Urothelium cell line (cell line): ENCODE measurements at places on chromosomes 3 and 15.

GRCh38 chr15:50095938-50096821, 22.9 kb downstream of the ATP8B4 start:
- no peak for DNase-seq

DNA sequence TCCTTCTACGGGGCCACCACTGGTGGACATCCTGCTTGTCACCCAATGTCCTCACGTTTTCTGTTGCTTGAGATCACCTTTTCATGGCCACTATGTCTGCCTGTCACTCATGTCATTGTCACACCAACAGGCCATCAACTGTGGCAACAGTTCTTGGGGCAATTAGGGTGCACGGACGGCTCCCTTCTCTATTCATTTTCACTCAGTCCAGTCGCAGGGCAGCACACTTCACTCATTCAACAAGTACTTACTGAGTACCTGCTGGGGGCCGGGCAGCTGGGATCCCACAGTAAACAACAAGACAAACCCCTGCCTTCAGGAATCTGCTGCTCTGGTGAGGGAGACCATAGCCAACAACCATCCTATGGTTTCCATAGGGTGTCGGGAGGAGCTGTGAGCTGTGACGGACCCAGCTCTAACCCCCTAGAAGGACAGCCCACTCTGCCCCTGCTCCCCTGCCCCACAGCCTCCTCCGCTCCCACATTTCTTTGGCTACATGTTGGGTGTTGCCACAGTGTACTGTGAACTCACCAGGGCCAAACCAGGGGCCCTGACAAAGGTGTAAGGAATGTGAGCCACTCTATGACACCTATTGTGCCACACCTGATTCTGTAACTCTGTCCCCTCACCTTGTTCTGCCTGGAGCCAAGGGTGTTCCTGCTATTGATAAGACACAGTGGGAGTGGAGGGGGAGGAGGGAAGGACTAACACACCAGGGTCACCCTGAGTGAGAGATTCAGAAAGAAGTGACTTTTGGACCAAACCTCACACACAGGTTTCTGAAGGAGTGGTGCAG, 1.9 kb downstream of the VILL start:
- DNase-seq, result no peak

GRCh38 chr15:88878720-88879184, 16.6 kb downstream of the HAPLN3 start:
- DNase-seq, result peak; percentile 76

DNA sequence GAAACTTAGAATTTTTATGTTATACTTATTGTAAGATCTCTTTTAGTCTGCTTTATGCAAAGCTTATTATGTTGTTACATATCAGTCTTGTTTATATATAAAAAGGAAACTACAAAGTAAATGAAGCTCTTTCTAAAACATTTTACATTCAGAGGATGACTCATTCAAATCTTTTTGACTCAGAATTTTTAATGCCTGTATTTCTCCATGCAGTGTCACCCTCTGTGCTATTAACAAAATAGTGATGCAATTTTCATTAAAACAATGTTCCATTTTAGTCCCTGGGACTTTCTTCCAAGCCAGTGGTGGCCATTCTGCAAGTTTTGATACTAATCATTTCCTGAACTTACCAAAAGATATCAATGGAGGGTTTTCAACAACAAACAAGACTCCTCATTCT, 216.1 kb downstream of the NAALADL2 start:
- no peak for DNase-seq

GRCh38 chr15:78072080-78072892, 5.2 kb downstream of the TBC1D2B start:
- DNase-seq, result no peak

DNA sequence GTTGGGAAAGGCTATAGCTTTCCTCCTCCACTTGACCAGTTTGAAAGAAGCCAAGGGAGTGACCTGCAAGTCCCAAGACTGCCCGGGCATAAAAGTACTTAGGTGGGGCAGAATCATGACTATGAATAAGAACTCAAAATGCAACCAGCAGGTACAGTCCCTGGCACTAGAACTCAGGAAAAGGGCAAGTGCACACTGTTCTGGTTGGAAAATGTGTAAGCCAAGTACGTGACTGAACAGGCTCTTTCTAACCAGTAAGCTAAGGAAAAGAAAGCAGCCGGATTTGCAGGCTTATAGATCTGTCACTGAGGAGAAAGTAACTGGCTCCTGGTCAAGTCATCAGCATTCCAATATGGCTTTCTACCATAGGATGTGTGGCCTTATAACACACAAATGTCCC, 101.2 kb upstream of the SLC4A7 start:
- no peak for DNase-seq

DNA sequence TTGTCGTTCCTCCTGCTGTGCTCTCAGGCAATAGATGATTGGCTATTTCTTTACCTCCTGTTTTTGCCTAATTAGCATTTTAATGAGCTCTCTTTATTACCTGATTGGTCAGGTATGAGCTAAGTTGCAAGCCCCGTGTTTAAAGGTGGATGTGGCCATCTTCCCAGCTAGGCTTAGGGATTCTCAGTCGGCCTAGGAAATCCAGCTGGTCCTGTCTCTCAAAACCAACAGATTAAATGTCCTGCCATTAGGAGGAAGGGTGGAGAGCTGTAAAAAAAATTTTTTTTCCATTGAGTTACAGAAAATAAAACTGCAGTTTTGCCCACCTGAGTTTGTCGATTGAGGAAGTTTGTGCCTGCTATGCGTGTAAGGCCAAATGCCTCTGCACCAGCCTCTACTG, 5.4 kb upstream of the ACSBG1 start:
- DNase-seq, result no peak

- no peak for DNase-seq
Observed at GRCh38 chr15:52094811-52095584, 17.6 kb downstream of the BCL2L10 start.

GRCh38 chr3:46990573-46991374, 11.3 kb downstream of the NBEAL2 start:
- no peak for DNase-seq

DNA sequence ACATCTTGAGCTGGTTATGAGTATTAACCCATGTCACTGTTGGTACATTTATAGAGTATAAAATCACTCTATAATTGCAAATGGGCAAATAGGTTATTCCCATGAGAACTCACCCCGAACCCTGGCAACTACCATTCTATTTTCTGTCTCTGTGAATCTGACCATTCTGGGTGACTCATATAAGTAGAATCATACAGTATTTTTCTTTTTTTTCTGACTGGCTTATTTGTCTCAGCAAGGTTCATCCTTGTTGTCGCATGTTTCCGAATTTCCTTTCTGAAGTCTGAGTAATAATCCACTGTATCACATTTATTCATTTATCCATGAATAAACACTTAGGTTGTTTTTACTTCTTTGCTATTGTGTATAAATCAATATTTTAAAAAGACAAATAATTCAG, 59.9 kb upstream of the CHRM5 start:
- DNase-seq, result no peak

DNA sequence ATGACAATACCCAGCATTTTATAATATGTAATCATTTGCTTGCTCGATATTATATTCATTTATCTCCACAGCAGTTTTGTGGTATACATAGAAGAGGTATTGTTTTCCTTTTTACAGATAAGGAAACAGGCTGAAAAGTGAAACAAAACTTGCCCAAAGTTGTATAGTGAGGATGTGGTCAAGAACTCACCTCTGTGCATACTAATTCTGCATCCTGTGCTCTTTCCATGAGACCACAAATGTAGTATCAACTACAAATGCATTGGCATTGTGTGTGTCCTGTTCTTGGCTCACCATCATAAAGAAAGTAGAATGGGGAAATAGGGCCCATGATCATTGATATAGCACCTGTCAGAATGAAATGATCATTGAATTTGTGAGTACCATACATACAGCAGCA, 167.3 kb downstream of the NECTIN3 start:
- no peak for DNase-seq

DNA sequence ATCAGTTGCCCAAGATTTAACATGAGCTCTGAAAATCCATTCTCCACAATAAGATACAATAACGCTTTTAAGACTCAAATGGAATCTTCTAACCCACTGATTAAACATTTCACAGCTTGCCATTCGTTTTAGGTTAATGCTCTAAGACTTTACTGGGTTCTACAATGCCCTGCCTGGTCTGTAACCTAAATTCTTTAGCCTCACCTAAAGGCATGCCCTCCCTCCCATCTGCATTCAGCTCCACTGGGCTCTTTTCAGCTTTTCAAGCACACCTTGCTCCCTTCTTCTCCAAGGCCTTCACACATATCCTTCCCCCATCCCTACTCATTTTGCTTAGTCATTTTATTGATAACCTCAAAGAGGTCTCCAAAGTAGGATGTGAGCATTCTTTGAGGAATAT, 290.9 kb downstream of the LSAMP start:
- DNase-seq, result no peak

- DNase-seq, result no peak
Observed at GRCh38 chr3:178095522-178095921, 440.7 kb upstream of the KCNMB2 start.

- DNase-seq, result no peak
Observed at GRCh38 chr3:165658027-165658426, 179.2 kb downstream of the BCHE start.

DNA sequence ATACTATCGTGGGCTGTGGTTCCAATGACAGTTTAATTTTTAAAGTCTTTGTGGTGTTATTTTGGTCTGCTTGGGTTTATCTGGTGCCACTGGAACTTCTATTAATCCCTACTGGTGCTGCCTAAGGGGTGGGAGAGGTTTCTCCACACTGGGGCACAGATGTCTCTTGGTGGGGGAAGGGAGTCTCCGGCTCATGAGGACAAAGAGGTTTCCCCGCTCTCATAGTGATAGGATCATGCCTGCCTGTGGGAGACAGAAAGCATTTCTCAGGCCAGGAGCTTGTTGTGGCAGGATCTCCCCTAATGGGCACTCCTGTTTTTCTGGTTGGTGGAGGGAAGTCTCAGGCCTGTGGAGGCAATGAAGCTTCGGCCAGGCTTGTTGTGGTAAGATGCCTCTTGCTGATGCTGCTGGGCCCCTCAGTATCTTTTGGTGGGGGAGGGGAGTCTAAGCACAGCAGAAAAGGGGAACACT, 84.3 kb upstream of the THRB start:
- no peak for DNase-seq

DNA sequence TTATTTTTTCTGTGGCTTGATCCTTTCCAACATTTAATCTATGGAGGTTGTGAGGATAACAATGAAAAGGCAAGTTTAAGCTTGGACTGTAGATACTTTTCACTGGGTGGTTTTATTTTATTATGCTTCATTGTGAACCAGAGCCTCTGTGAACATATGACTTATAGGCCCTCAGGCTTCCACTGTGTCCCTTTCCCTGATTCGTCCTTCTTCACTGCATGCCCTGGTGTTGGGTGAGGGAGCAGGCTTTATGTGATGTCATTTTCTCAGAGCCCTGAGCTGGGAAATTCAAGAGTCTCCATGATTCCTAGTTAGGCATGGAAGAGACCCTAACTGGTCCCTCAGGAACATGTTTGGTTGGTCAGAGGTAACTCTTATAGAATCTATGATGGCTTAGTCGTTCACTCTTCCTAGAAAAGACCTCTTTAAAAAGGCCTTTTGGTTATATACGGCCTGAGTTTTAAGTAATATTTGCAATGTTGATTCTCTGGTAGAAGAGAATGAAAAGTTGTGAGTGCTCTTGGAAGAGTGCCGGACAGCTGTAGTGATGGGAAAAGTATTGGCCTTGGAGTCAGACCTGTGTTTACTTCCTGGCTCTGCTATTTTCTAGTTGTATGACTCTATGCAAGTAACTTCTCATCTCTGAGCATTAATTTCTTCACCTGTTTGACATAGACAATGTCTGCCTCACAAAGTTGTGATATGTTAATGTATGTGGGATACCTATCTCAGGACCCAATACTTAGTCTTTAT, 168.4 kb downstream of the LPP start:
- DNase-seq, result no peak

DNA sequence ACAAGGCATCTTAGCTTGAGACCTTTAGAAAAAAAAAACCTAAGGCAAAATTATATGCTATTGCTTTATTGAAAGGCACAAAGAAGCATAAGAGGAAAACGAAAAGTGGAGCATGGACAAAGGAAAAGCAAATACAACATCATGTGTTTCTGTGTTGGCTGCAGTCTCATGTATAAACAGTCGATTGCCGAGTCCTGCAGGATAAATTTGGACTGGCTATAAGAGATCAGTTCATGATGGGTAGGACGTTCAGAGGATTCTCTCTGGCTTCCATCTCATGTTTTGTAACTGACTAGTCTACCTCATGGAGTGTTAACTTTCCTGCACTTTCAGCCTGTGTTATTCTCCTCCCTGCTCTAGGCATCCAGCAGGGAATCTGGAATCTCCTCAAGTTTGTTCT, 21.9 kb upstream of the CCDC50 start:
- DNase-seq, result no peak

GRCh38 chr15:66738595-66738994, 36.6 kb downstream of the SMAD6 start:
- no peak for DNase-seq

- no peak for DNase-seq
Observed at GRCh38 chr15:64985366-64986033, 4.2 kb downstream of the SPG21 start.

DNA sequence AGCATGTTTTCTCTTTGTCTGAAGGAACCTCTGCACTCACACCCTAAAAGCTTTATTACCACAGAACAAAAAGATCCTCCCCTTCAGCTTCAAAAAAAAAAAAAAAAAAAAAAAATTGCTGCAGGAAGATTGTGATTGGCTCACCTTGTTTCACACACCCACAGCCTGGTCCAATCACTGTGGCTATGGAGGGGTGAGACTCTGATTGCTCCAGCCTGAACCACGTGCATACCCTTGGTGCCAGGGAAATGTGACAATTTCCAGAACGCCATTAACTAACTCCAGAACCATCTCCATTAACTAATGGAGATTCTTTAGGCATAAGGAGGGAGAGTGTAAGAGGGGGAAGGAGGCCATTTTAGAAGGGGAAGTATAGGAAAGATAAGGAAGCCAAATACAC, 106.5 kb upstream of the CRBN start:
- DNase-seq, result no peak

DNA sequence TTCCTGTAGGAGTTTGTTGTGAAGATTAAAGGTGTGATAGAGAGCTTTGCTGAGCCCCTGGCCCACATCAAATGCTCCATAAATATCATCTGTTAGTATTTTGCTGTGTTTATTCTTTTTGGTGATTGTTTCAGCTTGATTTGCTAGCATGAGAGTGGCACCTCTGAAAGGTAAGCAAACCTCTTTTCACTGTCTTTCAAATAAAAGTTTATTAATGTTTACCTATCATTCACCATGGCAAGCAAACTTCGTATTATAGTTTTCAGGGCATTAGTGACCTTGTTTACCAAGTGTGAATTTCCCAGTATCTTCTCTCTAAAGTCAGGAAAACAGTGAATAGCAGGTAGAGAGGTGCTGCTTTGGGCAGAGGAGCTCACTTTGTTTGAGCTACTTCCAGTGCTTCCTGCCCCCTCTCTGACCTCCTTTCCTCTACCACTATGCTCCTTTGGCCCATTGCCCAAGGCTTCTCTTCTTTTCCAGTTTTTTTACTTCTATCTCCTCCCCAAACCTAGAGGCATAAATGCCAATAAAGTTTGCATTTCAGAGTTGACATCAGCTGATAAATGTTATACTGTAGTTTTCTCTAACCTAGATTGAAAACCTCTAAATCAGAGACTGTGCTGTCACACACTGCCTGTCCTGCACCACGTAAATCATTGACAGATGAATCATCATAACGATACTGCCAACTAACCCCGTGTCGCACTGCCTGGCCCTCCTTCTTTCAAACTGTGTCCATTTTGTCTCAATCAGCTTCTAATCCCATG, 569.0 kb downstream of the TUSC7 start:
- peak; percentile 72 for DNase-seq
